ENCODE measurements at places on chromosomes 16 and 17.

GRCh38 chr16:89922884-89923639 lies at the start of gene TUBB3:
Gene TUBB3 (plus strand): TSS chr16:89923342. CDS start chr16:89923402, 60 bp downstream.
- peak; percentile 89 for DNase-seq

DNA sequence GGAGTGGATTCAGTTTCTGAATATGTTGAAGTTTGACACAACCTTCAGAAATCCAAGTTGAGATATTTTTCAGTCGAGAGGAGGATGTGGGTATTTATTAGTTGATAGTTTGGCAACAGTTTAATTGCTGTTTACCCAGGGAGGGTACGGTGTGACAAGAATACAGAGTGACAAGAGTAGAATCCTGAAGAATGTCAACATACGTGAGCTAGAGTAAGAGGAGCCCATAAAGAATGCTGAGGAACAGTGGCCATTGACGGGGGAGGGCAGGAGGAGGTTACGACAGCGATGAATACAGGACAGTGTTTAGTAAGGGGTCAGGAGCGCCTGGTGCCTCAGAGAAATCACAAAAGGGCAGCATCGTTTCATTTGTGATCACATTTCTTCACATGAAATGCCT lies 76.5 kb downstream of the AATF start:
- no peak for DNase-seq

DNA sequence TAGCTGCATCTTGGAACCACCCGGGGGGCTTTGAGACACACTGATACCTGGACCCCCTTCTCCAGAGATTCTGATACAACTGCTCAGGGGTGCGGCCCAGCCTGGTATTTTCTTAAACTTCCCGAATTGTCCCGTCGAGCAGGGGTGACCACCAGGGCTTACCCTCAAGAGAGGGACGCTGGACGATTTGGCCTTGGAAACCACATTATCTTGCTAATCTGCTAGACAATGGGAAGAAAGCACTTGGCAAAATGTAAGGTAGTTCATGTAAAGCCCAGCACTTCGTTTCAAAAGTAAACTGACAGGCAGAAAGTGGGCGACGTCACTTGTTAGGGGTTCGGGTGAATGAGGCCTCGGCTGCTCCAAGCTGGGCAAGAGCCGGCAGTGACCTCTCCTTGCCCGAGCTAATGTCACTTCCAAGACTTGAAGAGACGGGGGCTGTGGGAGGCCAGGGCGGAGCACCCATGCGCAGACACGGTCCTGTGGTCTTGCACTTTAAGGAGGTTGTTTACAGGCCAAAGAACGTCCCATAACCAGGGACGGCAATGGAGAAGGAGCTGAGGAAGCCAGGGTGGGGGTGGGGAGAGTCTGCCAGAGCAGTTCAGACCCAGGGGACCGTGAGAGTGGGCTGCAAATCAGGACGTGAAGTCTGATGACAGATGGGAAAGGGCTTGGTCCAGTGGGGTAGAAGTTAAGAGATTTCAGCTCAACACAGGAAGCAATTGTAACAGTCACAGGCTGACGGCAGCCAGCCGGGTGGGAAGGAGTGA lies 152.7 kb upstream of the GSE1 start:
- DNase-seq = no peak

DNA sequence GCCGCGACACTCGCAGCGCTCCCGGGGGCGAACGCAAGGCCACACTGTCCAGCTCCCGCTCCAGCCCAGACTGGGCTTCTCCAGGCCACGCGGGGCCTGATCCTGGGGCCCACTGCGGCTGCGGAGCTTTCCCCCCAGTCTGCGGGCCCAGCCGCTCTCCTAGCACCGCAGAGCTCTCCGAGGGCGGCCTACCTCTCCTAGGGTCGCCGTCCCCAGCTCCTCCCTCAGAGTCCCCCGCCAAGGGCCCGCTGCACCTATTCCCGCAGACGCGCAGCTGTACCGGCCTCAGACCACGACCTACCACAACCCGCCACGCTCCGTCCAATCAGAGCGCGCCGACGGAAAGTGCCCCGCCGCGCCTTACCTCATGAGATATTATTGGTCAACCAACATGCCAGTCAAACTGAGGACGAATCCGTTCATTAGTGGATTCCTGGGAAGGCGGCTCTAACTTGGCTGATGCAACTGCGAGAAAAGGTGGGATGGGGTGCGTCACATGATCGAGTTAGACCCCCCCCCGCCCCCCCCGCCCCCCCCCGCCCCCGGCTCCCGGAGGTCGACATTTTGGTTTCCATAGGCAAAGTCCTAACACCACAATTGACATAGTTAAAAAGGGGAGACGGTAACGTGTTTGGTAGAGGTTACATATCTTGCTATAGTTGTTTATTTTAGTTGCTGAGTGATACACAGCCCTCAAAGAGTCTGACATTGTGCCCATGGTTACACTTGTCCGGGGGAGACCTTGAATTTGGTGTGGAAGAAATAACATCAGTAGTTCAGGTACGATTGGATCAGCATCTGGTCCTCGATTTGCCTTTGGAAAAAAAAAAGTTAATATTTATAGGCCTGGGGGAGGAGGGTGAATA lies at the start of gene AARS1:
Gene AARS1, minus strand, starts transcription at position 278 of the 866 bp plus-strand sequence. CDS start 6,743 bp downstream, outside the sequence.
- DNase-seq = peak; percentile 99

- no peak for DNase-seq
Observed at GRCh38 chr16:48157794-48158193, 2.0 kb upstream of the ABCC12 start.

GRCh38 chr16:2497695-2498484 lies 15.9 kb upstream of the ATP6V0C start:
- no peak for DNase-seq

DNA sequence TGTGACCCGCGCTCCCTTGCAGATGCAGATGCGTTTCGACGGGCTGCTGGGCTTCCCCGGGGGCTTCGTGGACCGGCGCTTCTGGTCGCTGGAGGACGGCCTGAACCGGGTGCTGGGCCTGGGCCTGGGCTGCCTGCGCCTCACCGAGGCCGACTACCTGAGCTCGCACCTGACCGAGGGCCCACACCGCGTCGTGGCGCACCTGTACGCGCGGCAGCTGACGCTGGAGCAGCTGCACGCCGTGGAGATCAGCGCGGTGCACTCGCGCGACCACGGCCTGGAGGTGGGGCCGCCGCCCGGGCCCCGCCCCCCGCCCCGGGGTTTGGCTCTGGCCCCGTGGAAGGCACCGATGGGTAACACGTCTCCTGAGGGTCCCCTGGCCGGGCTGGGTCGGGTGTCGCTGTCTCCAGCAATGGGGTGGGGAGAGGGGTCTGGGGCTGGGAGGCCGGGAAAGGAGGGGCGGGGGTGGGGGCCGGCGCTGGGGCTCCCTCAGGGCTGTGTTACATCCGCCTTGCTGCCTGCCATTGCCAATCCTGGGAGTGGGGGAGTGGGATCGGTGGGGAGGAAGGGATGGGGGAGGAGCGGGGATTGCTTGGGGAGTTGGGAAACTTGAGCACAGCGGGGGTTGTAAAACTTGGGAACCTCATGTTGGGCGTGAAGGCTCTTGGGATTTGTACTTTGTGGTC lies 737 bp downstream of the NUDT16L1 start:
- peak; percentile 79 for DNase-seq

DNA sequence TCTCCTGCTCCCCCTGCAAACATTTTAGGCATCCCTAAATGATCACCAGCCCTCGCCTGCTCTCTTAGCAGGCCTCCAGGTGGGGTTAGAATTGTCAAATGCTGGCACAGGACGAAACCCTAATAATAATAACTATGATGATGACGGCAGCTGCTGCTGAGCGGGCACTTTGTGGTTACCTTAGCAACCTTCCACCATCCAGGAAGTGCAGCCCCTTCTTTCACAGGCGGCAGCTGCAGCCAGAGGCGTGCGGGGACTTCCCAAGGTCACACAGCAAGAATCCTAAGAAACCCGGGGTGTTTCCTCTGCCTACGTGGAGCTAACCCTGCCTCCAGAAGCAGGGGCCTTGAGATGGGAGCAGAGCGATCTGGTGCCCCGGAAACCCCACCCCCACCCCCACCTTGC lies 22.4 kb upstream of the EIF1 start:
- DNase-seq = peak; percentile 91

GRCh38 chr17:33595828-33596227 lies 302.7 kb upstream of the ASIC2 start:
- DNase-seq = no peak

- DNase-seq = peak; percentile 92
Observed at GRCh38 chr17:44775838-44776621, 17.2 kb downstream of the ADAM11 start.

DNA sequence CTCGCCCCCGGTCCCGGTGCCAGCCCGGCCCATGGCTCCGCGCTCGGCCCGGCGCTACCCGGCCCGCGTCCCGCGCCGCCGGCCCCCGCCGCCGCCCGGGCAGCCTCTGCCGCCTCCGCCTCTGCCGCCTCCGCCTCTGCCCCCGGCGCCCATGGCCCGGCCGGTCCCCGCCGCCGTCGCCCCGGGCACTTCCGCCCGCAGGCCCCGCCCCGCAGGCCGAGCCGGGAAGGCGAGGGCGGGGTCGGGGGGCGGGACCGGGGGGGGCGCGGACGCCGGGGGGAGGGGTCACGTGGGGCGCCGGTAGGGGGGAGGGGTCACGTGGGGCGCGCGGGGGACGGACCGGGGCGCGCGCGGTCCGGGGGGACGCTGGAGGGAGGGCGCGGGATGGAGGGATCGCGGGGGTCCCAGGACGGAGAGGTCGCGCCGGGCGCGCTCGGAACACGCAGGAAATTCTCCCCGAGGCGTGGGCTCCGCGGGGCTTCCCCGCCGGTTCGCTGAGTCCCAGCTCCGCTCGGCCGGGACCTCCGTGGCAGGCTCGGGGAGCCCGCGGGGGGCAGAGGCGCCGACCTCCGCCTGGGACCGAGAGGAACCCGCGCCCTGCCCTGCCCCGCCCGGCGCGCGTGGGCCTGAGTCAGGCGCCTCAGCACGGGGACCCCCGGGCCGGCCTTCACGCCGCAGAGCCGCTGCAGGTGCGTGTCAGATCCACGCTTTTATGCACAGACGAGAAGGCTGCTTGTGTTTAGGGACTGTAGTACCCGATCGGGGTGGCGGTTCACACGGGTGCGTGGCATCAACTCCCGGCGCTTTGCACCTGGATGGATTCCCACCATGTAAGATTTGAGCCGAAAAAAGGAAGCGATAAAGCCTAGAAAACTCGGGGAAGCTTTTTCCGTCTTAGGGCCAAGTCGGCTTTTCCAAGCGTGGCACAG lies at the start of gene PGAP6:
Gene PGAP6, minus strand, starts transcription at position 190 of the 929 bp plus-strand sequence. Its CDS starts 157 bp downstream, at position 33.
- peak; percentile 83 for DNase-seq

GRCh38 chr16:57798953-57799599 lies 3.2 kb downstream of the KIFC3 start:
- DNase-seq = peak; percentile 92

DNA sequence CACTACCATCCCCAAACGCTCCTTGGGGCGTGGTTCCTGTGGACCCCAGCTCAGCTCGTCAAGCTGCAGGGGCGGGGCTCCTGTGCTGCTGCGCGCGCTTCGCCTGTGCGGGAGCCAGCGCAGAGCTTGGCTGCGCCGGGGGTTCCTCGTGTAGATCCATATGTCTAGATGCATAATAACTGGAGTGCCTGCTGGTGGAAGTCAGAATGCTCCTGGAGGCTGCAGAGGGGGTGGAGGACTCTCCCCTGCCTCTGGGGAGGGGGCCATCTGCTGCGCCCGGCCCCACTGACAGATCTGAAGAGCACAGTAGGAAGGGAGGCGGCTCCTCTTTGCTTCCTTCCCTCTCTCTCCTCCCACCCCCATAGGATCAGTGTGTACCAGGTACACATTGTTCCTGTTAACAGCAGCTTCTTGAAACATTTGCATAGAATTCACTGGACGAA lies 4.6 kb downstream of the RASD1 start:
- DNase-seq = no peak

DNA sequence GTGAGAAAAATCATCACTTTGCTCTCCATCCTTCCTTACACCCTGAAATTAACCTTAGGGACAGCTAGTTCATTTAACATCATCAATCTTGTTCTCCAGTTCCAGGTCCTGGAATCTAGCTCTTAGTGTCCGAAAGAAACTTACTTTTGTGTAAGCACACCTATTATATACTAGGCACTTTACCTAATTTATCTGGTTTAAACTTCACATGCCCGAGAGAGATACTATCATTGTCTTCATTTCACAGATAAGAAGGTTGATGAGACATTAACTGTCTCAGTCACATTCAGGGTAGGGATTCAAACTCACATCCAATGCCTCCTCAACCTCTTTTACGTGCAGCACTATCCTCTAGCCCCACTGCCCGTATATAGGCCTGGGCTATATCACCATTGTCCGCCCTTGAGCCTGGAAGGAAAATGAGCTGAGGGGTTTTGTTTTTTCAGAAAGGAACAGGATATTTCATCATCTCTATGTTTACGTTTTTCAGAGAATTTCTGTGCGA lies 501 bp upstream of the AP2B1 start:
- no peak for DNase-seq

GRCh38 chr16:69935278-69935711 lies 15.8 kb upstream of the CLEC18A start:
- DNase-seq = no peak

- peak; percentile 49 for DNase-seq
Observed at GRCh38 chr17:7466639-7467341, 12.6 kb downstream of the ZBTB4 start.

DNA sequence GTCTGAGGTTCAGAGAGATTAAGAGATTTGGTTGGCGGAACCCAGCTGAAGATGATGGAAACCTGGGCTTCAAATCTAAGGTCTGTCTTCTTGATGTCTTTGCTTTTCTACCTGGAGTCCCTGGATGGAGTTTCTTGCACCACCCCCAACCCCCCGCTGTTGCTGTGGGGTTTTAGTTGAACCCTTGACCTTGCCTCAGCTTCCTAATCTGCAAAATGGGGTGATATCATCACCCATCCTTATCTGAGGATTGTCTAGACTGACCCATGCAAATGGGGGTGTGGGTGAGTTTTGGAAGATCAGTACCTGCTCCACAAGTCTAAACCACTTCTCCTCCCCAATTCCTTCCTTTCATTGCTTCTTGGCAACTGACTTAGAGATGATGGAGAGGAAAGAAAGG lies 9.0 kb upstream of the CMIP start:
- DNase-seq = no peak

GRCh38 chr17:15269780-15270089 lies 4.6 kb upstream of the PMP22 start:
- no peak for DNase-seq

GRCh38 chr16:71645450-71645849 lies 19.5 kb downstream of the MARVELD3 start:
- DNase-seq = peak; percentile 71

- DNase-seq = no peak
Observed at GRCh38 chr17:66138120-66138519, 53.8 kb downstream of the CEP112 start.

DNA sequence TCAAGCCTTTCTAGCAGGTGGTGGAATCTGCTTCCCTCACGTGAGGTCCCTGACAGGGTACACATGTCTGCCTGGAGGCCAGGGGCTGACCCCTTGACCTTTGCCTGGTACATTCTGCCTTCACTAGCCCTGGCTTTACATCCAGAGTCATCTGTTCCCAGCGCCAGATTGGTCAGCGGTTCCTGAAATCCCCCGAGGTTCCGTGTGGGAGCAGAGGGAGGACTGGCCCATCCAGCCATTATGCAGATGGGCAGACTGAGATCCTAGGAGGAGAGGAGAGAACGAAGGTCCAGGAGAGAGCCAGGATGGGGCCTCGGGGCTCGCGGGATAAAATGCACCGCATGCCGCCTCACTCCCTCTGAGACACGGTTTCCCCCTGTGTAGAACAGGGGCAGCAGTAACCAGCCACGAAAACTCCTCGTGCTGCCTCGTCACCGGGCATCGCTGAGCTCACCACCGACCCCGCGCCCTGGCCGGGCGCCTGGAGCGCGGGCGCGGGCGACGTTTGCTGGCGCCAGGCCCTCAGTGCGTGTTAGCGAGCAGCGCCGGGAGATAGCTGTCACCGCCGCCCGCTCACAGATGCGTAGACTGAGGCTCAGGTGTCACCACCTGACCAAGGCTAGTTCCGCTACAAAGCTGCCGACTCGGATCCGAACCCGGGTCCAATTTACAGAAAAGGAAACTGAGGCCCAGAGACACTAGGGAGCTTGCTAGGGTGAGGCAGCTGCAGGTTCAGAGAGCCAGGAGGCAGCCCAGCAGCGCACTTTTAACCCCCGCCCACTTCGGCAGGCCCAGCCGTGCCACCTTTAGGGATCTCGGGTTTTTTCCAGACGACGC lies 811 bp upstream of the MAP2K3 start:
- DNase-seq = peak; percentile 76
